ENCODE measurements at places on chromosomes 11 and 22.

- DNase-seq = no peak
Measured at GRCh38 chr11:132448334-132448995, 1078.0 kb downstream of the NTM start.

- no peak for DNase-seq
Measured at GRCh38 chr11:71068963-71069362, 183.4 kb downstream of the SHANK2 start.

DNA sequence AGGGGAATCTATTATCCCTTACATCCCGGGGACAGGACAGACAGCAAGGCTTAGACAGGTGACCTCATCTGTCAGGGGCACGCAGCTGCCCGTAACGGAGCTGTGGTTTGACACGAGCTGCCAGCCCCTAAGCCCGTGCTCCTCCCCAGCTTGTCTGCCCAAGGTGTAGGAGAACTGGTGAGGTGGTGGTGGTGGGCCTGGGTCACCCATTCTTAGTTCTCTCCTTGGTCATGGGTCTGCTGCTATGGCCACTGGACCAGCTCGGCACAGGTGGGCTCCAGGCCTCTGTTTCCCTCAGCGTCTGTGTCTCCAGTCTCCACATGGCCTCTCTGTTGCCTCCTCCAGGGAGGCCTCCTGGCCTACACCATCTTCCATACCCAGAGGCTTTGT lies 5.4 kb downstream of the PARVG start:
- DNase-seq = no peak

DNA sequence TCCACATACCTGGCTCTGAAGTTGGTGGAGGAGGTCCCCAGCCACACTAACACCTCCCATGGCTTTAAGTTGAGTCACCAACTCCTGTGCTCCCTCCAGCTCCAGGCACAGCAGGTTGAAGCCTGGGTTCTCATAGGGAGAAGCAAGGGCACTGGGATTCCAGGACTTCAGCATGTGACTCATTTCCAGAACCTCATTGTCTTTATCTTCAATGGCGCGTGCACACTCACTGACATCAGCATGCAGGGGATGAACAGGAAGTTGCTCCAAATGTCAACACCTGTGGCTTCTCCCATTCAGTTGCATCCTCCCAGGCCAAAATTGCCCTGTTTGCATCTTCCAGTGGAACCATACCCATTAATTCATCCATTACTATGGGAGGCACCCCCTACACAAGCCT lies 5.8 kb upstream of the UBQLNL start:
- DNase-seq = no peak

Measured in NCI-H2107 (cell line).